ENCODE measurements at places on chromosomes 11 and 22.
A peak's percentile ranks its signal among the peaks of the same experiment; 100 is the strongest.

DNA sequence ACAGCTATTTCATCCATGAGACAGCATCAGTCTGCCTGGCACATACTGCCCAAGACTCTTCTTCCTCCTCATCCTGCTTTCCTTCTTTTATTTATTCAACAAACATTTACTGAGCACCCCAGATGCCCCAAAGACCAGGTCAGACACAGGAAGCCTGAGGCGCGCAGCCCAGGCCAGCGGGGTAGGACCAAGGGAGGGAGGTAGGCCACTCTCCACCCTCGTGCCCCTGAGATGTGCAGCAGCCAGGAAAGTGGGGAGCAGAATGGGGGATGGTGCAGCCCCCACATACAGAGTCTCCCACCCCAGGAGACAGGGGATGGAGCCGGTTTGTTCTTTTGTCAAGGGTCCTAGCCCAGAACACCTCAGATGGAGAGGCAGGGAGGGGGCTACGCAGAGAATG lies 4.2 kb upstream of the IL2RB start:
- no peak for DNase-seq

DNA sequence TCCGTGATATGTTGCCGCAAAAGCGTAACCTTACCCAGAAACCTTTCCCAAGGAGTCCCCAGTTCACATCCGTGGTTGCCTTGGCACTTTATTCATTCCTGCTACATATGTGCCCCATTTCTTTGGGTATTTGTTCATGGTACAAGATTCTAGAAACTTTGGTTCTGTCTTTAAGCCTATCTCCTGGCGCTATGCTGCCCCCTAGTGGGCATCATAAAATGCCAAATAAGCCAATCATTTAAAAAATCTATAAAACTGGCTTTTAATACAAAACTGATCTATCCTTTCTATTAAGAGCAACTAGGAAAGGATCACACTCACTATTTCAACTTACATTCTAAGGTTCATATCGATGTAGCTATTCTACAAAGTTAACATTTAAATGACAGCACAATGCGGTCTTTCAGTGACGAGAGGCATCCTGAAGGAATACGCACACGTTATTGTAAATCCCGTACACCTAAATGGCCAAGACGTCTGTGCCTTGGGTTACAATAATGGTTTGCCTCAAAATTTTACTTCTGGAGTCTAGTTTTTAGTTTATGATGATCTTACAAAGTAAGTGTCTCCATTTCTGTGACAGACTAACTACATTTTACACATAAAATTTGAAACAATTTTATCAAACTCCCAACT lies 16.2 kb downstream of the PIWIL3 start:
- DNase-seq: peak; percentile 39

DNA sequence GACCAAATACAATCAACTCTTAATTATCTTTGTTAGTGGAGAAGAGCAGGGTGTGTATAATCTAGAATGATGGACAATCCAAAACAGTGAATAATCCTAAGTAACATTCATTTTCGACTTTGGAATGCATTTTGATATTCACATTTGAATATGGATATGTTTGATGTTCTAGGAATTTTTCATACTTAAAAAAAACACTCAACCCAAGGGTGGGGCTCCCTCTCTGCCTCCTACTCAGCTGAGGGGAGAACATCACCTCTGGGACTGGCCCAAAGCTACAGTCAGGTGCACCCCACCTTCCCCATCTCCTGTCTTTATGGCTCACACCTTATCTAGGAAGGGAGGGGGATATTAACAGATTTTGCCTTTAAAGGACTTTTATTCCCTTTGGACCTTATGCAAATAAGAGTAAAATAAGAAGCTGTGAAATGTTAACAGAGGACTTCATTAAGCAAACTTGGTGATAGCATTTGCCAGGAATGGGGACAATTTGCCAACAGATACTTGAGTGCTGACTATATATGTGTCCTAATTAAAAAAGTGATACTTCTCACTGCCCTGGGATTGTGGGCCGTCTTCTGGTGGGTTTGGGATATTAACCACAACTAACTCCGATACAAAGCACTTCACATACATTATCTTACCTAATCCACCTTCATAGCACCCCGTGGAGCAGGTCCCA lies 187.0 kb downstream of the ST3GAL4 start:
- no peak for DNase-seq

DNA sequence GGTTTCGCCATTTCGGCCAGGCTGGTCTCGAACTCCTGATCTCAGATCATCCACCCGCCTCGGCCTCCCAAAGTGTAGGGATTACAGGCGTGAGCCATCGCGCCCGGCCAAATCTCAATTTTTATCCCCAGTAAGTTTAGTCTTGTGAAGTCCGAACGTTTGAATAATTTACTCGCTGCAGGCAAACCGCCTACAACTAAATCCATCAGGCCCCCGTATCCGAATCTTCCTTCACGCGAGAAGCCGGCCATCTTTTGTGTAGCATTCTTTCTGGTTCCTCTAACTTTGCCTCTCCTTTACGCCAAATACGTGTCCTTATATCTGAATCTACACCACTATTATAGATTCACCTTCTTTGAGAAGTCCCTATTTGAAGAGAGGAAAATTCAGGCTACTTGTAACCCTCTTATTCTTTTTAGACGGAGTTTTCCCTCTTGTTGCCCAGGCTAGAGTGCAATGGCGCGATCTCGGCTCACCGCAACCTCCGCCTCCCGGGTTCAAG lies 581 bp upstream of the EIF3L start:
- DNase-seq: no peak

- no peak for DNase-seq
Measured at GRCh38 chr11:44973632-44974401, 23.1 kb upstream of the TP53I11 start.

DNA sequence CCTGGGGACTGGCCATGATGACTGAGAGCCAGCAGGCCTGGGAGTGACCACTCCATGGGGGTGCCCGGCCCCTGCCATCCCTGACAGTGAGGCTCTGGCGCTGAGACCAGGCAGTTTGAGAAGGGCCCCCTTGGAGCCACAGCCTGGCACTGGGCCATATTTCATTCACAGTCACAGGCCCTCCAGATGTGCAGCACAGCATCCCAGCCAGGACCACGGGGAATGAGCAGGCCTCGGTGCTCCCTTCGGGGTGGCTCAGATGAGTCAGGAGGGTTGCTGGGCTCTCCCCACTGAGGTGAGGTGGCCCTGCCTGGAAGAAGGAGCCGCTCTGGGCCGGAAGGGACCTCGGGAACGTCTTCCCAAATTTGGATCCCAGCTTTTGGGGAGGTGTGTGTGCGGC lies 53.0 kb downstream of the GRAMD4 start:
- DNase-seq: no peak

DNA sequence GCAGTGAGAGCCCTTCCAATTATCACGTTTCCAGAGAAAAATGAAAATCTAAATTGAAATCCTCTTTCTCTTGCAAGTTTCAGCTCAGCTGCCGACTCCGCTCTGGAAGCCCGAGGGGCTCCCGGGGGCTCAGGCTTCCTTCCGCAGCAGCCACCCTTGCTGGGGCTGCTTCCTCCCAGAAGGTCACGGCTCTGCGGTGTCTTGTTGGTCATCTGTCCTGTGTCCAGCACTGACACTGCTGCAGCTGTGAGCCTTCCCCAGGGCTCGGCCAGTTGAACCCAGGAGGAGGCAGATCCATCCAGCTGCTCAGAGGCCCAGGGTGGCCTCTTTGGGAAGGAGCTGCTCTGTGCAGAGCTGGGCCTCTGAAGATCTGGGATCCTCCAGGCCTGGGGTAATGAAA lies 1337.2 kb downstream of the TBC1D22A start:
- no peak for DNase-seq

GRCh38 chr11:126165757-126166156 lies 45.7 kb downstream of the RPUSD4 start:
- no peak for DNase-seq

DNA sequence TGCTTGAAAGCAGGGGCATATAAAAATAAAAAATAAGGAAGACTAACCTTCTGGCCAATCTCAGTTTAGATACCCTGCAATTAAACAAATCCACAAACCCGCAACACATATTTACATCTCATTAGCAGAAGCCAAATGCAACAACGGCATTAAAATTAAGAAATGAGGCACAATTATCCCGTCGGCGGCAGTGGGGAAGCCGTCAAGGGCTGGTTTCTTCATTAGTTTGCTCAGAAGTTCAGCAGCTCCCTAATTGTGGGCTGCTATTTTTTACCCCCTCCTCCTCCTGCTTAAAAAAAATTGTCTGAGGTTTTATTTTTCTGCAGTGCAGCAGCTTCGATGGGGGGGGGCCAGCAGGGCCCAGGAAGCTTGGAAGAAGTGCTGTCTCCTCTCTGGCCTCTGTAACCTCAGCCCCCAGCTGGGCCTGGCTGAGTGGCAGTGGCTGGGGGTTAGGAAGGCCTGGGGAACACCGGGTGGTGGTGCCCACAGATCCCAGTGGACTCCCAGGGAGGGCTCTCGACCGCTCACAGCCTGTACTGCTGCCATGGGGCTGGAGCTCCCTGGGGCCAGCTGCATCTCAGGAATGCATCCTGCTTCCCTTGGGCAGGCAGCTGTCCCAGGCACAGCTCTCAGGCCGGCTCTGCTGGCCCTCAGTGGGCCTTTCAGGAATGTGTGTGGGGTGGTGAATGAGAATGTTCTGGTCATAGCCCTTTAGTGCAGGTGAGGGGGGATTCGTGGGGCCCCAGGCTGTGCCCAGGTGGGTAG lies 148.7 kb upstream of the B3GAT1 start:
- no peak for DNase-seq

DNA sequence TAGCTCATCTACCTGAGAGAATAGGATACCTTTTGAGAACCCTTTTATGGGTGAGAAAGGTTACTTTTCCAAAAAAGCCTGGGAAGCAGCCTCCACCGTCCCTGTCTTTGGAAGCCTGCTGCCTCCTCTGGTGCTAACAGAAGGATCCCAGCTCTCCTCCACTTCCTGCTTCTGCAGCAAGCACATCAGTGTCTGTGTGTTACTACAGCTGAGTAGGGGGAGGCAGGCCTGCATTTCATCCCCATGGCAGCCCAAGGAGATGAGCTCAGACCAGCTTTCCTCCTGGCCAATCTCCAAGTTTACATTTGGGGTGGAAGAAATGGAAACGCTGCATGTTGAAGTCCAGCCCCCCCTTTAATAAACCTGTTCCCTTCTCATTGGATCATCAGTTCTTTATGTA lies 7.4 kb upstream of the CCDC34 start:
- DNase-seq: no peak

DNA sequence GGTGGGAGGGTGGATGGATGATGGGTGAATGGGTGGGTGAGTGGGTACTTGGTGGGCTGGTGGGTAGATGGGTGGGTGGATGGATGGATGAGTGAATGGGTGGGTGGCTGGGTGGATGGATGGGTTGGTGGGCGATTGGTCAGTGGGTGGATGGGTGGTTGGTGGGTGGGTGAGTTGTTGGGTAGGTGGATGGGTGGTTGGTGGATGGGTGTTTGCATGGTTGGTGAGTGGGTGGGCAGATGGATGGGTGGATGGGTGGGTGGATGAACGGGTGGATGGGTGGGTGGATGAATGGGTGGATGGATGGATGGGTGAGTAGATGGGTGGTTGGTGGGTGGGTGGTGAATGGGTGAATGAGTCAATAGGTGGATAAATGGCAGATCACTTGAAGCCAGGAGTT lies 43.0 kb upstream of the LRRC32 start:
- DNase-seq: no peak

GRCh38 chr11:118715837-118716260 lies 36.4 kb upstream of the TREH start:
- no peak for DNase-seq

DNA sequence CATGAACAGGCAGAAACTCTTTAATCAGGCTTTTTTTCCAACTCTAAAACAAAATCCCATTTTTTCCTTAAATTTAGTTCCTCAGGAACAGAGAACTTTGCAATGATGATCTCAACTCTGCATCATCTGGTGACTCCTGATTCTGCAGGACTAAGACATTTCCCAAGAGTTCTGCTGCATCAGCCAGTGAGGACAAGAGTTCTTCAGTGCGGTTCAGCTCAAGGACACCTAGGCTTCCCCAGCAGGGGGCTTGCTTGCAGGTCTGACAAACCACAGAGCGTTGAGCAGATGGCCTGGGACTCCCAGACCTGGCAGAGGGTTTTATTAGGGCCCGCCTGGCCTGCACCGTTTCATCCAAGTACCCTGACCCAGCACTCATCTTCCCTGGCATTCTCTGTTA lies 6.4 kb downstream of the CDCA5 start:
- no peak for DNase-seq

- no peak for DNase-seq
Measured at GRCh38 chr11:75565221-75565814, 3.3 kb downstream of the SERPINH1 start.

GRCh38 chr11:123111465-123111864 lies 49.5 kb upstream of the HSPA8 start:
- DNase-seq: peak; percentile 3

- no peak for DNase-seq
Measured at GRCh38 chr11:132343445-132344175, 973.2 kb downstream of the NTM start.

DNA sequence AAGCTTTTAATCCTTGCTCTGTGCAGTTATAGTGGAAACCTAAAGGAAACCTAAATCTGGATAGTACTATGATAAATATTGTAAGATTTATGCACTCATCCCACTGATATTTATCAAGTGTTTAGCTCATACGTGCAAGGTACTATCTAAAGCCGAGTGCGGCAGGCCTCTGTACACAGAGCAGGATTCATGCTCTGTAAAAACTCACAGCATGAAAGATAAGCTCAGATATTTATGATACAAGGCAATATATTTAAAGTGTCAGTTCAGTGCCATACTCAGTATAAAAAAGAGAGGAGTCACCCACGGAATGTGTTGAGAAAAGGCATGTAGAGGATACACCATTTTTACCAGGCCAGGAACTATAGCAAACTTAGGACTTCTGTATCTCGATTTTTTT lies 66.2 kb downstream of the MAML2 start:
- DNase-seq: no peak

DNA sequence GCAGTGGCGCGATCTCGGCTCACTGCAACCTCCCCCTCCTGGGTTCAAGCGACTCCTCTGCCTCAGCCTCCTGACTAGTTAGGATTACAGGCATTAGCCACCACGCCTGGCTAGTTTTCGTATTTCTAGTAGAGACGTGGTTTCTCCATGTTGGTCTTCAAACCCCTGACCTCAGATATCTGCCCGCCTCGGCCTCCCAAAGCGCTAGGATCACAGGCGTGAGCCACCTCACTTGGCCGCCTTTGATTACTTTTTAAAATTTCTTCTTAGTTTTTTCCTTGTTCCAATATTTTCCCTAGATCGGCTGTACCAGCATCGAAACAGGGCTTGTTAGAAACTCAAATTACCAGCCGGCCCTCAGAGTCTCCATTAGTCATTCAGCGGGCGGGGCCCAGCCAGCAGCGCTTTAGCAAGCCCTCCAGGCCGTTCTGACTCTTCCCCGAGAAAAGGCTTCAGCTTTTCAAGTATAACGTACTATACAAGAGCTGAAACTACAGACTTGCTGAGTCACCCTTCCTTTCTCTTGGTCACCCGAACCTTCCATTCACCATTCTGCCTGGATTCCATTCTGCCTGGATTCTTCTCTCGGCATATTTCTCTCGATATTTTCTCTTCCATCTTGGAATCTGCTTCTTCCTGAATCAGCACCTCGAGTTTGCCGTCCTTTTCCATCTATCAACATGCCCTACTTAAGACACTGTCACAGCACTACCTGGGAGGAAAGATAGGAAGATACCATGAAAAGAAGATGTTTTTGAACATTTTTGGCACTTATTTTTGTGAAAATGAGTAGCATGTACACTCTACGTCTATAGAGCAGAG lies 6.7 kb upstream of the CAPRIN1 start:
- no peak for DNase-seq

Measured in nucleus accumbens (tissue), 56 donors.